ENCODE measurements at places on chromosomes 3 and 15.
A peak's percentile ranks its signal among the peaks of the same experiment; 100 is the strongest.

GRCh38 chr3:138210528-138210927 is 23.4 kb downstream of the ARMC8 start:
- DNase-seq, result no peak

DNA sequence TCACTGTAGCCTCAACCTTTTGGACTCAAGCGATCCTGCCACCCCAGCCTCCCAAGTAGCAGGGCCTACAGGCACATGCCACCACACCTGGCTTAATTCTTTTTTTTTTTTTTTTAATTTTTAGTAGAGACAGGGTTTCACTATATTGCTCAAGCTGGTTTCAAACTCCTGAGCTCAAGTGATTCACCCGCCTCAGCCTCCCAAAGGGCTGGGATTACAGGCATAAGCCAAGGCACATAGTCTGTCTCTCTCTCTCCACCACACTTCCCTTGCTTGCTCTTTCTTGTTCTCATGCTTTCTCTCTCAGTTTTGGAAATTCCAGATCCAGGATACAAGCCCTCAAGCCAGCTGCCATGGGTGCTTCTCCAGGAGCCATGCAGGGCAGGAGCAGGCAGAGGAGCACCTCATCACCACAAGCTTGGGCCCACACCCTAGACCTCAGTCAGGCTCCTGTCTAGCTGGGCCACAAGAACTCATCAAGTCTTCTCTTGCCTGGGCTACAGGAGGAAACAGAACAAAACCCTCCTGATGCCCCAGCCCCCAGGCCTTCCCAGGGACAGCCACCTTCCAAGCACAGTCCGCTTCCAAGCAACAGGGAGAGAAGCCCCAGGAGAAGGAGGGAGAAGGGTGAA is 145.3 kb upstream of the LPP start:
- DNase-seq, result no peak

GRCh38 chr15:29045717-29046116 is 159.9 kb downstream of the APBA2 start:
- no peak for DNase-seq

GRCh38 chr15:56812221-56812620 is 78.9 kb upstream of the ZNF280D start:
- DNase-seq, result no peak

- no peak for DNase-seq
Measured at GRCh38 chr3:48930590-48930989, 11.9 kb downstream of the ARIH2 start.

GRCh38 chr15:62591842-62592838 is 427.1 kb upstream of the C2CD4B start:
- no peak for DNase-seq

DNA sequence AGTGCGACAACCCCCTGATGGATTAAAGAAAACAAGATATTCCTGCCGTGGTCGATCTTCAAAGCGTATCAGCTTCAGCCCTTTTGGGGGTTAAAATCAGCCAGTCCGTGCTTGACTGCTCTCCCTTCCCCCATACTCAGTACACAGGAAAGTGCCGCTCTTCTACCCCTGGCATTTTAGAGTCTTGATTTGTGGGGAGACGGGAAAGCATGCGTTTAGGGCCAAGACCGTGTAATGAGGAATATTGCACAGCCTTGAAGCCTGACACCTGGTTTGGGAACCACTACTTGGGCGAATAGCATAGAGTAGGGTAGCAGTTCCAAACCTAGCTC is 540 bp upstream of the EDC3 start:
- DNase-seq, result no peak

DNA sequence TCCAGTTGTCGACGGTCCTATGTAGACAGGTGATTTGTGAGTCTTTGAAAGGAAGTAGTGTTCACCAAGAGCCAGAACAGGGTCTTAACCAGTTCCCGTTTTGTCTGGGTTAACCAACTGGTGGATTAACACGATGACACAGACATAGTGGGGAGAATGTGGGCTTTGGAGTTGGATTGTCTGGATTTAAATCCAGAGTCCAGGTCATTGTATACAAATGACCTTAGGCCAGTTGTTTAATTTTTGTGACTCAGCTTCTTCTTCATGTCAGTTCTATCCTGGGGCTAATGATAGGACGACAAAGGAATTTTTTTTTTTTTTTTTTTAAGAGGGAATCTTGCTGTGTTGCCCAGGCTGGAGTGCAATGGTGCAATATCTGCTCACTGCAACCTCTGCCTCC is 126.7 kb downstream of the LPP start:
- no peak for DNase-seq

- no peak for DNase-seq
Measured at GRCh38 chr15:39031596-39031995, 467.0 kb upstream of the RASGRP1 start.

DNA sequence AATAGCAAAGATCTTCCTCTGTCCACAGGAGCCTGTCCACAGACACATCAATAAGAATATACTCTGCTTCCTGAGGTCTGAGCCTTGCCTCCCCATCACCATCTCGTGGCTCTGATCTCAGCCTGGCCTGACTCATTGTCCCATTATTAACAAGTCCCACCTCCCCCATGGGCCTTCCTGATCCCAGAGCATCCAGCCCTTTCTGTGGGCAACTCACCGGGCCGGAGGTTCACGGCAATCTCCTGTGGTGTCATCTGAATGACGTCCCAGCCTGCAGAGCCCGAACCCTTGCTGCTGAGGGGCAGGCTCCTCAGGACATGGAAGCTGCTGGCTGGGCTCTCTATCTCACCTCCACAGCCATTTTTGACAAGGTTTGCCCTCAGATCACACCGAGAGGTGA is 28.1 kb downstream of the ITGB5 start:
- DNase-seq, result no peak

- DNase-seq, result peak; percentile 51
Measured at GRCh38 chr15:74378848-74379247, 11.4 kb upstream of the CYP11A1 start.

DNA sequence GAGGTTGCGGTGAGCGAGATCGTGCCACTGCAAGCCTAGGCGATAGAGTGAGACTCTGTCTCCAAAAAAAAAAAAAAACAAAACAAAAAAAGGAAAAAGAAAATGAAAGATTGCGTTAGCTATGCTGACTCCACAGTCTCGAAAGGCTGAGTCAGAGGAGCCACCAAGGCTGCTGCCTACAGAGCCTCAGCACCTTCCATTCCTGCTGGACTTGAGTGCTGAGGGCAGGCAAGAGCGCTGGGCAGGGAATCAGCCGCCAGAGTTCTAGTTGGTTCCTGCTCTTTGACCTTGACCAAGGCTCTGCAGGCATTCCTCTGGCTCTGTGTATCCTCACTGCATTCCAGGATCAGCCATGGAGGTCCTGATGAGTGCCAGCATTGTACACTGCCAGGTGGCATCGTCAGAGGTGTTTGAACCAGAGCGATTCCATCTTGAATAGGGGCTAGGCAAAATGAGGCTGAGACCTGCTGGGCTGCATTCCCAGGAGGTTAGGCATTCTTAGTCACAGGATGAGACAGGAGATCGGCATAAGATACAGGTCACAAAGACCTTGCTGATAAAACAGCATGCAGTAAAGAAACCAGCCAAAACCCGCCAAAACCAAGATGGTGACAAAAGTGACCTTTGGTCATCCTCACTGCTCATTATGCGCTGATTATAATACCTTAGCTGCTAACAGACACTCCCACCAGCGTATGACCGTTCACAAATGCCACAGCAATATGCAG is 5.9 kb downstream of the MESP2 start:
- no peak for DNase-seq

DNA sequence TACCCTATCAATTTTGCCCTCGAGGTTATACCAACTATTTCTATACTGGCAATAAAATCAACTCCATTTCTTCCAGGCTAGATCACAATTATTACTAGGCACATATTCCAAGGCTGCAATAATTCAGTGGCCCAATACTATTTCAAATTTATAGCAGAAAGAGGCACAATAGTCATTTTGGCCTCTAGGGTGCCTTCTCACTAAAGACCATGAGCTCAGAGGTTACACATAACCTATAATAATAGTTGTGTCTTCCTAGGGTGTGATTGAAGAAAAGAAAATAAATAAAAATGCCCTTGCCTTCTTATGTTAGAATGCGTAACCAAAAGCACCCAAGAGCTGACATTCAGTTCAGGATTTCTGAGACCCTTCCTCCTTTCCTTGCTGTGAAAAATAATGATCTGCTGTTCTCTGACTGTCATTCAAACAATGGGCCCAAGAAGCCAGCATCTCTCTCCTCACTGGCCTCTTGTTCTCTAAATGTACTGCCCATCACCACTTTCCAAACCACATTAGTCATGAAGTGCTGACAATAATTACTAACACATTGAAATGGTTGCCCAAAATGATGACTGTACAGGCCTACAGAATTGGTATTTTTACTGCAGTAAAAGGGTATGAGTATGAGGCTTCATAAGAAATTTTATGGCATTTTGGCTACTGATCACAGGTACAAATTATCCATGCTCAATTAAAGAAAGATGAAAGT is 244.8 kb downstream of the LRRN1 start:
- DNase-seq, result no peak
